MM.1S (cell line): ENCODE measurements at places on chromosomes 4 and X.

DNA sequence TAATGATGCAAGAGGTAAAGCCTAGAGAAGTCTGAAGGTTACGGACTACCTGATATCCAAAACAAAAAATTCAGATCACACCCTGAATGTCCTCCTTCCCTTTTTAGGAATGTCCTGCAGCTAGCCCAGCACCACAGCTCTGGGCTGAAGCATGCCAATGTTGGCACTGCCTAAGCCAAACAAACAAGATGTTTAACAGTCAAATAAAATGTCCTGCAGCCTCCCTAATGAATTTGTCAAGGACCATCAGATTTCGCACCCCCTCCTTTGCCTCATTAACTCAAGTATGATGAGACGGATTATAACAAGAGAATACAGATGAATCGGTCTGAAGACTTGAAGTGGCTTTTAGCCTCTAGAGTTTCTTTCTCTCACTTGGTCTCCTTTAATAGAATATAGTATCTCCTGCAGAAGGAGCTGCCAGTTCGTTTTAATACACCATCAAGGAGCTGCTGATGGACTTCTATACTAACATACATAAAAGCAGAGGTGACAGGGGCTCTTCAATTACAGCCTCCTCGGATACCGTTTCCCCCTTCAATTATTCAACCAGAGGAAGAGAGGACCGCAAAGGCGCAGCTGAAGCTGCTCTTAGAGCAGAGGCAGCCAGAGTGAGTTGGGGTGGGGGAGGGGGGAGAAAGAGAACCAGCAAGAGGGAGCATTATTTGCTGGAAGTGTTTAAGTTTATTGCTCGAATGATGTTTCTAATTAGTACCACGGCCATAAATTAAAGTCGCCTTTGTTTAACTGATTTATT lies 3.0 kb upstream of the MAB21L2 start:
- no peak for DNase-seq

GRCh38 chrX:118350221-118350620 lies 4.3 kb downstream of the WDR44 start:
- DNase-seq = peak; percentile 23

GRCh38 chr4:100417565-100417964 lies 100.3 kb downstream of the EMCN start:
- no peak for DNase-seq

DNA sequence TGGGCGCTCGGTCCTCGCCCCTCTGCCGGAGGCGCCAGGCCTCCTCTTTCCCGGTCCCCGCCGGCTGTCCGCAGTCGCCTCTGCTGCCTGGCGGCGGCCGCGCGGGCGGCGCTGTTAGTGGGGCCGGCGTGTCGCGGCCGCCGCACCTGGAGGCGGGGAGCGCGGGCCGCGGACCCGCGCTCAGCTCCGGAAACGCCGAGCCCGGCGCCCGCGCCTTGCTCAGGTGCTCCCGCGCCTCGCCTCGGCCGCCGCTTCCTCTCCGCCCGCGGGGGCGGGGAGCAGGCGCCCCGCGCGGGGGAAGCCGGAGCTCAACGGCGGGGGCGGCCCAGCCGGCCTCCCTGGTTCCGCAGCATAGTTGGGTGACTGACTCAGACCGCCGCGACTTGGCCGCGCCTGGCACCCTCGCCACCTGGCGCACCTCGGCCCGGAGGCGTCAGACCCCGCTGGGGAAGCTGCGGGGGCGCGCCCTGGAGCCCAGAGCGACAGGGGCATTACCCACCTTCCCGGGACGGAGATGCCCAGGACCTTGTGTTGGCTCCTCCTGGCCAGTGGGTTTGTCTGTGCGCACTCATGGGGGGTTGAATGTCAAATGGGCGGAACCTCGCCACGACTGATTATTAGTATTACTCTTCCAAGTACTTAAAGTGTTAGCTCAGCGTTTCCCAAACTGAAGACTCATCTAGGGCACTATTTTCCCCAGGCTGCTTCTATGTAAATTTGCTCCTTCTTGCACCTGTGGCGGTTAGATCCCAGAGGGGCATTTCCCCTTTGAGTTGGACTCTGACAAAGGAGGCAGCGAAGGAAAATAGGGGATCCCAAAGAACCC lies at the start of gene ARAP2:
ARAP2 (minus strand) TSS at position 258 of the 826 bp plus-strand sequence. CDS start 15,028 bp downstream, outside the sequence.
- peak; percentile 77 for DNase-seq

GRCh38 chr4:101136373-101137370 lies 210.7 kb downstream of the PPP3CA start:
- DNase-seq = no peak

DNA sequence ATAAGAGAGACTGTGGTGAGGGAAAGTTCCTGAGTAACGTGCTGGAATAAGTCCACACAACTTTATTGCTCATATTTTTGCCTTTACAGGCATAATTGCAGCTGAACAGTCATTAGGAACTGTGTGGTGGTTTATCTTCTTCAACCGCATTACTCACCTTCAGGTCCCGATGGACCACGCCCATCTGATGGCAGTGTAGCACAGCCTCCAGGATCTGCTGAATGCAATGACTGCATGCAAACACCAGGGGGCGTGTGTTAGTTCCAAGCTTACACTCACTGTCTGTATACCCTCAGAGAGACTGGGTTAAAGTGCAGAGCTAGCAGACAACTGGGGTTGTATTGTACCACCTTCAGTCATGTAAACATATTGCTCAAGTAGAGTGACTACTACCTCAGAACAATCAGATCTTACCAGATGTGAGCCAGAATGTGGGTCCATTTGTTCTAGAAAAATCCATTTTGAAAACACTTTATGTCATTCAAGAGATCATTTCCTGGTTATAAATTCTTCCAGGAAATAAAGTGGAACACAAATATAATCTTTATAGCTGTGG lies 214.0 kb downstream of the CAMK2D start:
- DNase-seq = peak; percentile 95

DNA sequence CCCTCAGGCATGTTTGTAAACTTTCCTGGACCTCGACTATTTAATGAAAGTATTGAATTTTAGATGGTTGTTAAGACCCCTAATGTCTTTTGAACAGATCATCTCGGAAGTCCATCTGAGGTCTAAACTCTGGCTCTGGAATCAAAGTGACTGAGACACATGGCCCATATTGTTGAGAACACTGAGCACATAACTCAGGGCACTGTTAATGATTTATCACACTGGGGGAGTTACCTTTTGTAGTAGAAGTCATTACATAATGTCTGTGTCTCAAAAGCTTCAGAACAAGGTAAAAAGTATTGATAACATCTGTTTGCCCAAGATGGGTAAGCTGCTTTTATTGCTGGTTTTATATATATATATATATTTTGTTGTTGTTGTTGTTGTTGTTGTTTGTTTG lies 103.4 kb upstream of the HS3ST1 start:
- no peak for DNase-seq

GRCh38 chr4:94947681-94948108 lies 189.9 kb downstream of the BMPR1B start:
- DNase-seq = no peak

DNA sequence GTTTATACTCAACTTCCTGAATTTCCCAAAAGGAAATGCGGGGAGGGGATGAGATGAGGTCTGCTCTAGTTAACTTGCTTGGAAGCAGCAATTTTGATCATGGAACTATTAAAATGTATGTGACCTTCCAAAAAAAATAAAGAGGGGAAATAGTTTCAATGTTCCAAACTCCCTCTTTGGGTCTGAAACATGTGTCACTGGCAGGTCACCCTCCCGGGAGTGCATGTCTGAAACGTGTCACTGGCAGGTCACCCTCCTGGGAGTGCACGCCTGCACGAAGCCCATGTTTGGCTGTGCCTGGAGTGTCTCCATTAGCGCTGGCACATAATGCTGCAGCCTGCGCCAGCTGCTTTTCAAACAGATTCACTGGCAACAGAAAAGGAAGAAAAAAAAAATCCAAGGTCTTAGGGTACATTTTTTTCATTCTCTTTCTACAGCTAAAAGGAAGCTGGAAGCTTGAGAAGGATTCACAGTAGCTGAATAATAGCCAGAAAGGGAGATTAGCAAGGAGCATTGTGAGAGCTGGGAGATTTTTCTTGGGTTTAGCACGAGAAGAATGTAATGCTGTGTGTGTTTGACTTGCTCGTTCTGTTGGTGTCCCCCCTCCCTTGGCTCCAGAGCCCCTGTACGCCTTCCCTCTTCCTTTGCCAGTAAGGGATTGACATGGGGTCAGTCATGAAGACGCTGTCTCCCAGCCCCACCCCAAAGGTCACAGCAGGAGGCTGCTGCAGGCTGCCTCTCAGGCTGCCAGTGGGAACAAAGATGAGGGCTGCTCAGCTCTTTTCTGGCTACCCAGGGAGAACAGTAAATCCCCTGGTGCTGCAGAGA lies 39.2 kb upstream of the TLR3 start:
- DNase-seq = no peak

DNA sequence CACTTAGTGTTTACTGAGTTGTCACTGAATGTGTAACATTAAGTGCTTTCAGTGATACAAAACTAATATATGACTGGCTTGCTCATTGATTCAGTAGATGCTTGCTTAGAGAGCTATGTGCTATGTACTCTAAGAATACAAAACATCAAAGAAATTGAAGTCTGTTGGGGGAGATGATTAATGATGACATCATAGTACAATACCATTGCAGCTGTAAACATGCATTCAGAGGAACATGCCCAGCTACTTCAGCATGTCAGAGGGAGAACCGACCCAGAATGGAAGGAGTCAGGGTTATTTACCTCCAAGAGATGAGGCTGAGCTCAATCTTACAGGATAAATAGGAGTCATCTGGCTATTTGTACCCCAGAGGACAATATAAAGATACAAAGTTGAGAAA lies 290.8 kb downstream of the TENM3 start:
- DNase-seq = no peak

DNA sequence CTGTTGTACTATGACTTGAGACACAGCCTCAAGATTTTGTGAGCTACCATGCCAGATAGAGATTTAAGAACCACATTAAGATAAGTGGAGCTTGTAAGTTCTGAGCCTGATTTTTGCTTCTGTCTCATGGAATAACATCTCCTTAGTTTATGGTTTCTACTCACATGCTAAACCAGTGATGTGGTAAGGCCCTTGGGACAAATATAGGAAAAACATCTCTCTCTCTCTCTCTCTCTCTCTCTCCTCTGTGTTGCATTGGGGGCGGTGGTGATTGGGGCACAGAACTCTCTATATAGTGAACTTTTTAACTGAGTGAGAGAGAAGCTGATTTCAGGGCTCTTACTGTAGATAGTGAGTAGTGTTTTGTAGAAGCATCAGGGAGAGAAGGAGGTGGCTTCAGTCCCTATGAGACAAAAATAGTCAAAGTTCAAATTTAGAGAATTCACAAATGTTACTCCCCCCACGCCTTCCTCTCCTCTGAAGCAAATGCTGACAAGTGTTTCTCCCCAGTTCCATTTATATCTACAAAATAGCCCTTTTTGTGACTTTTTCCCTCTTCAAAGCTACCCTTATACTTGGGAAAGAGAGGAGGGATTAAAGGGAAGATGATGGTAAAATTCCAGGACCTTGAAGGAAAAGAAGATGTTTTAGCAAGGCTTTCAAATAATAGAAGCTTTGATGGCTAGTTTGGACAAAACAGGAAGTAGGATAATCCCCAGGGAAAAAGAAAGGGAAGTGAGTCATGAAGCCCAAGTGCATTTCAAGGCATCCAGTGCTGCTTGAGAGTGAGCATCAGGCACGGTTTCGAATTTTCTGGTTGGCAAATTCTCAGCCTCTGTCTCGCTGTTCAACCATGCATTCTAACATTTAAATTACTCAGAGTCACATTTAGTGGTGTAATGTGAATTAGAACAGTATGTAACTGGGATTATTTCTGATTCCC lies 134.3 kb upstream of the AP1S2 start:
- no peak for DNase-seq

- peak; percentile 66 for DNase-seq
Observed at GRCh38 chr4:123421937-123422781, 25.6 kb downstream of the SPRY1 start.

GRCh38 chrX:18003876-18004275 lies 142.8 kb upstream of the RAI2 start:
- no peak for DNase-seq

DNA sequence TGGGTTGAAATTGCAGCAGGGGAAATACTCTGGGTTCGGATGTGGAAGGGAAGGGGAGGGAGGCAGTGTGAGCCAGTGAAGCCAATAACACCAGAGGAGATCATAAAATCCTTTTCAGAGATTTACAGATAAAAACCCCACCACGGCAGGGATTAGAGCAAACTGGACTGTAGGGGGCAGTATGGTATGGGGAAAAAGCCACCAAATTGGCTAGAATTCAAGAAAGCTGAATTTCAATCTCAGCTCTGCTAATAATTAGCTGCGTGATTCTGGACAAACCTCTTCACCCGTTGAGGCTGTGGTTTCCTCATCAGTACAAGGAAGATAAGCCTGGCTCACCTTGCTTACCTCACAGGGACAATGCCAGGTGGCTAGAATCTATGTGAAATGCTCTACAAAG lies 108.1 kb downstream of the ATG4A start:
- peak; percentile 29 for DNase-seq

GRCh38 chr4:6644792-6645530 lies 4.5 kb downstream of the MRFAP1 start:
- no peak for DNase-seq

DNA sequence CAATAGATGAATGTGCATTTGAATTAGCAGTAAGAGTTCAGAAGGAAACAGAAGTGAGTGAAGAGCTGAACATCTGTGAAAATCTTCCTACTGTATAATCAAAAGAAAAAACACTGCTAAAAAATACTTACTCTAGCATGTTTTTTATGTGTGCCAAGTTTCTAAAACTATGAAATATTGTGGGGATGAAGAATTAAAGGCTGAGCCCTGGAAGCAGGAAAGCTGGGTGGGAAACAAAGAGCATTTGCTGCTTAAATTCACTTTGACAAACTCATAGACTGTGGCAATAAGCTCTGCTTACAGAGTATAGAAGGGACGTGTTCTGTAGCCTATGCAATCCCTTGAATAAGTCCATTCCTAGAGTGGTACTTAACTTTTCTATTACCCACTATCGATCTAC lies 261.7 kb downstream of the ANKRD50 start:
- no peak for DNase-seq

GRCh38 chr4:72377491-72378194 lies 191.4 kb downstream of the ADAMTS3 start:
- no peak for DNase-seq

- no peak for DNase-seq
Observed at GRCh38 chrX:65407157-65407626, 127.4 kb downstream of the LAS1L start.

GRCh38 chr4:82900066-82900410 lies 497 bp upstream of the THAP9 start:
- DNase-seq = peak; percentile 47

DNA sequence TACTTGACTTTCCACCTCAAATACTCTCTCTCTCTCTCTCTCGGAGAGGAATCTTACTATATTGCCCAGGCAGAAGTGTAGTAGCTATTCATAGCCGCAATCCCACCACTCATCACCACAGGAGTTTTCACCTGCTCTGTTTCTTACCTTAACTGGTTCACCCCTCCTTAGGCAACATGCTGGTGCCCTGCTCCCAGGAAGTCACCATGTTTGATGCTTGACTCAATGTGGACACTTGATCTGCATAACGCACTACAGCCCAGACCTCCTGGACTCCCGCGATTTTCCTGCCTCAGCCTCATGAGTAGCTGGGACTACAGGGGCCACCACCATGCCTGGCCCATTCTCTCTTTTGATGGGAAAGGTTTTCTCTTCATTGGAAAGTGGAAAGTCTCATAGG lies 271.8 kb downstream of the FBXW7 start:
- no peak for DNase-seq
